ENCODE measurements at places on chromosomes 3 and 15.

- DNase-seq = no peak
These were observed 66.1 kb upstream of the CHMP2B start for GRCh38 chr3:87161013-87161412.

GRCh38 chr15:52257734-52258062, 37.9 kb downstream of the MYO5C start:
- DNase-seq = no peak

DNA sequence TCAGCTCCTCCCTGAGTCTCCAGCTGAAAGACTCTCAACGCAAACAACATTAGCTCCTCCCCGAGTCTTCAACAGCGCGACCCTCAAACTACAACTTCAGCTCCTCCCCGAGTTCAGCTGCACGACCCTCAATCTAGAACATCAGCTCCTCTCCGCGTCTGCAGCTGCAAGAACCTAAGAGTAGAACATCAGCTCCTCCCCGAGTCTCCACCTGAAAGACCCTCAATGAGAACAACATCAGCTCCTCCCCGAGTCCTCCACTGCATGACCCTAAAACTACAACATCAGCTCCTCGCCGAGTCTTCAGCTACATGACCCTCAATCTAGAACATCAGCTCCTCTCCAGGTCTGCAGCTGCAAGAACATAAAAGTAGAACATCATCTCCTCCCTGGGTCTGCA, 78.3 kb downstream of the TFRC start:
- no peak for DNase-seq

- DNase-seq = no peak
These were observed 18.3 kb downstream of the NOX5 start for GRCh38 chr15:69032703-69033373.

DNA sequence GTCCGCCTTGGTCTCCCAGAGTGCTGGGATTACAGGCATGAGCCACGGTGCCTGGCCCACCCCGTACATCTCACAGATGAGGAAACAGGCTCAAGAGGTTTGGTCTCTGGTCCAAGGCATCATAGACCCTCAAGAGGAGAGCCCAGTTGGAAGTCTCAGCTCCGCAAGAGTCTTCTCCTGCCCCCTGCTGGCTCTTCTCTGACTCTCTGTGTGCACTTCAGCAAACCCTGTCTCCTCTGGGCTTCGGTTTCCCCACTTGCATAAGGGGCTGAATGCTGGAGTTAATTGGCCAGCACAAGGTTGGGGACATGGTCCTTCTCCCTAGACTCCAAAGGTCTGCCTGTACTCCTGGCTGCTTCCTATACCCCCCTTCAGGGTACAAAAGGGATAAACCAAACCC, 3.9 kb downstream of the MST1R start:
- DNase-seq = peak; percentile 38

DNA sequence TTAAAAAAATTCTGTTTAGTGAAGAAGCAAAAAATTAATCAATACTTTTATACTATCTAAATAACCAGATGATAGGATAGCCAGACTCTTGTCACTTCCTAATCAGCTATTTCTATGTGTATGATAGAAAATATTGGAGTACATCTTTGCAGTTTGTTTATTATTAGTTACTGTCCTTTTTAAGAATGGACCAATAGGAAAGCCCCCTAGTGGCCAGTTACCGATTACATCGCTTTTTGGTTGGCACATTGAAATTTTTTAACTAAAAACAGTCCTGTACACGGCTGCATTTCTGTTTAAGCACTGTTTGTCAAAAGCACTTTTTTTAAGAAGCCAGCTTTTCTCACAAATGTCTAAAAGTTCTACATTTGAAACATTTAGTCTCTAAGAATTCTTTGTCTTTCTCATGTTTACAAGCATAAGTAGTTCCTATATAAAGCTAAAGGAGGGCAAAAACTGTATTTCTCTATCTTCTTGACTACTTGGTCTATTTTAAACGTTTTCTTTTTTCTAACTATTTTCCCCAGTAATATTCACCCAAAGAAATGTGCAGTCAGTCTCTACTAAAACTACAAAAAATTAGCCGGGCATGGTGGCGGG, 253.2 kb upstream of the LRTM1 start:
- peak; percentile 49 for DNase-seq

DNA sequence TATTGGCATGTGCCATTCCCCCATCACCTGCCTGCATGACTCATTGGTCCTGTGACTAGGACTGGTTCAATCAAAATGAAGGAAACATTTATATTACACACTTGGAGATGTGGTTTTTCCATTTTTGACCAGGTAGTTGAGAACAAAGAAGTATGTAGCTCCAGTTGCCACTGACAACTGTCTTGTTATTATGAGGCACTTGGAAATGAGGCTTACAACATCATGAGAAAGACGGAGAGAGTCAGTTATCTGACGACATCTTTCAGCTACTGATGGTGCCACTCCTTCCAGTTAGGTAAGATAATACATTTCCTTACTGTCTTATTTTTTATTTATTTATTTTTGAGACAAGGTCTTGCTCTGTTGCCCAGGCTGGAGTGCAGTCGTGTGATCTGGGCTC, 21.8 kb upstream of the PROK2 start:
- no peak for DNase-seq

GRCh38 chr15:98953000-98953787, 54.4 kb downstream of the PGPEP1L start:
- no peak for DNase-seq

- no peak for DNase-seq
These were observed 38.4 kb upstream of the MEIS2 start for GRCh38 chr15:37138591-37139215.

- no peak for DNase-seq
These were observed 76.5 kb upstream of the BCL6 start for GRCh38 chr3:187821616-187822317.

- no peak for DNase-seq
These were observed 153.8 kb downstream of the SHQ1 start for GRCh38 chr3:72694398-72694797.

- DNase-seq = no peak
These were observed 49.8 kb upstream of the PFN2 start for GRCh38 chr3:150020527-150020926.

GRCh38 chr3:165837058-165837525, at the start of gene BCHE:
TSS of gene BCHE (minus strand) at chr3:165837423. CDS start at chr3:165831033, 6,390 bp downstream.
- DNase-seq = no peak

GRCh38 chr3:32136703-32137102, 30.3 kb downstream of the GPD1L start:
- DNase-seq = no peak

Measured in germinal center (tissue), 1 donor.